ENCODE measurements at places on chromosomes 11 and 22. TPM values are rescaled to one million over a fixed set of nuclear protein-coding genes. Genes with fewer than 3 reads are reported as not detected.

The CYP2D6 gene
- total RNA-seq, result 0.25 TPM

The MUC2 gene
- total RNA-seq, result not detected

The VPS37C gene
- total RNA-seq, result 9.6 TPM

The OR4X1 gene
- not detected for total RNA-seq

The GLYAT gene
- not detected for total RNA-seq

The SDF2L1 gene
- 54.5 TPM for total RNA-seq

The VPREB3 gene
- total RNA-seq, result not detected

The CNGA4 gene
- total RNA-seq, result under 0.01 TPM

The CAPRIN1 gene
- total RNA-seq, result 215 TPM

The DSCAML1 gene
- total RNA-seq, result not detected

The SRRD gene
- 17.3 TPM for total RNA-seq

The ACTN3 gene
- total RNA-seq, result under 0.01 TPM

The KRTAP5-7 gene
- total RNA-seq, result 0.11 TPM

The PANX3 gene
- total RNA-seq, result not detected

The LARGE1 gene
- 41.1 TPM for total RNA-seq

The TRPM5 gene
- not detected for total RNA-seq

The OTOG gene
- total RNA-seq, result not detected

The AIFM3 gene
- total RNA-seq, result 0.33 TPM

The TRIM77 gene
- total RNA-seq, result not detected

The POU2AF3 gene
- 0.12 TPM for total RNA-seq

The HINFP gene
- 12.4 TPM for total RNA-seq

The KLHL22 gene
- 45.9 TPM for total RNA-seq

The LMO2 gene
- total RNA-seq, result not detected

The TRIM48 gene
- total RNA-seq, result not detected

The EFCAB6 gene
- 3.6 TPM for total RNA-seq

The WT1 gene
- total RNA-seq, result 6.9 TPM

The RAG2 gene
- total RNA-seq, result not detected

The IRF7 gene
- 7.4 TPM for total RNA-seq
